ENCODE measurements at places on chromosomes 12 and 14. TPM values are rescaled to one million over a fixed set of nuclear protein-coding genes. Genes with fewer than 3 reads are reported as not detected.

HOXC12 gene
- total RNA-seq = not detected

CREBL2 gene
- 14.5 TPM for total RNA-seq

ADAM21 gene
- not detected for total RNA-seq

MYRFL gene
- total RNA-seq = not detected

CLEC4A gene
- total RNA-seq = 0.86 TPM

SLCO1B1 gene
- total RNA-seq = not detected

OASL gene
- not detected for total RNA-seq

RPS6KL1 gene
- total RNA-seq = 23.8 TPM

KRT82 gene
- not detected for total RNA-seq

GYS2 gene
- total RNA-seq = not detected

NPFF gene
- not detected for total RNA-seq

ACOT2 gene
- total RNA-seq = 28.8 TPM

NUDT4 gene
- 161 TPM for total RNA-seq

RD3L gene
- not detected for total RNA-seq

CLEC4D gene
- total RNA-seq = not detected

KCNA5 gene
- not detected for total RNA-seq

CLSTN3 gene
- 27.8 TPM for total RNA-seq

RABGGTA gene
- total RNA-seq = 29.5 TPM

EXOC3L4 gene
- not detected for total RNA-seq

FAM186B gene
- total RNA-seq = 0.33 TPM

AMN gene
- not detected for total RNA-seq

DCAF11 gene
- total RNA-seq = 32.1 TPM

PTCSC3 gene
- total RNA-seq = not detected

TAS2R43 gene
- total RNA-seq = 1.8 TPM

CDK4 gene
- 156 TPM for total RNA-seq

MUCL1 gene
- not detected for total RNA-seq

PAH gene
- not detected for total RNA-seq

ITGA7 gene
- total RNA-seq = 1.0 TPM

ENO2 gene
- 13.8 TPM for total RNA-seq

SRRM4 gene
- not detected for total RNA-seq

POU6F1 gene
- total RNA-seq = 14.4 TPM

GSG1 gene
- not detected for total RNA-seq

TAS2R19 gene
- 3.1 TPM for total RNA-seq

NOP9 gene
- total RNA-seq = 30.9 TPM

BCL11B gene
- 0.07 TPM for total RNA-seq

KCNH5 gene
- total RNA-seq = not detected

ZNF410 gene
- total RNA-seq = 45.0 TPM

TMCC3 gene
- 30.4 TPM for total RNA-seq

NYNRIN gene
- 42.8 TPM for total RNA-seq

PMCH gene
- total RNA-seq = 1.8 TPM

TEX52 gene
- not detected for total RNA-seq
